Skin of body (tissue), 3 donors: ENCODE measurements at places on chromosomes 2 and 18. TPM values are rescaled to one million over a fixed set of nuclear protein-coding genes. Genes with fewer than 3 reads are reported as not detected.

DNA sequence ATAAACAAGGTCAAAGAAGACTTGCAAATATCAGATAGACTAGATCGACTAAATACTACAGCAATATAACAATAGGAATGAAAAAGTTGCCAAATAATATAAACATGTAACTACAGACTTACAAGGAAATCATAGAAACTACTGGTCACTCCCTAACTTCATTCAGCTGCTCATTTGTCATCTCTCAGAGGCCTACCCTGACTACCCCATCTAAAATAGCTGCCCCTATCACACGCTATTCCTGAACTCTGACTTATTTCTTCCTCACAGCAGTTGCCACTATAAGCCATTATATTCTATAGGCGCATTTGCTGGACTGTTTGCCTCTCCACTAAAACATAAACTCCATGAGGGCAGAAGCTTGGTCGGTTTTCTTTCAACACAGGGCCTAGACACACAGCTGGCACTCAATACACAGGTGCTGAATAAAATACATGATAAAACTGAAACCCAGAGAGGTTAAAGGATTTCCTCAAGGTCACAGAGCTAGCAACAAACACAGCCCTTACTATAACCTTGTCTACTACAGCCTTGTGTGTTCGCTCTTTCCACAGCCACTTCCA is 1.8 kb downstream of the STRN start:
- DNase-seq = no peak

- DNase-seq = no peak
These were observed 83.8 kb downstream of the NCK2 start for GRCh38 chr2:105828558-105828957.

DNA sequence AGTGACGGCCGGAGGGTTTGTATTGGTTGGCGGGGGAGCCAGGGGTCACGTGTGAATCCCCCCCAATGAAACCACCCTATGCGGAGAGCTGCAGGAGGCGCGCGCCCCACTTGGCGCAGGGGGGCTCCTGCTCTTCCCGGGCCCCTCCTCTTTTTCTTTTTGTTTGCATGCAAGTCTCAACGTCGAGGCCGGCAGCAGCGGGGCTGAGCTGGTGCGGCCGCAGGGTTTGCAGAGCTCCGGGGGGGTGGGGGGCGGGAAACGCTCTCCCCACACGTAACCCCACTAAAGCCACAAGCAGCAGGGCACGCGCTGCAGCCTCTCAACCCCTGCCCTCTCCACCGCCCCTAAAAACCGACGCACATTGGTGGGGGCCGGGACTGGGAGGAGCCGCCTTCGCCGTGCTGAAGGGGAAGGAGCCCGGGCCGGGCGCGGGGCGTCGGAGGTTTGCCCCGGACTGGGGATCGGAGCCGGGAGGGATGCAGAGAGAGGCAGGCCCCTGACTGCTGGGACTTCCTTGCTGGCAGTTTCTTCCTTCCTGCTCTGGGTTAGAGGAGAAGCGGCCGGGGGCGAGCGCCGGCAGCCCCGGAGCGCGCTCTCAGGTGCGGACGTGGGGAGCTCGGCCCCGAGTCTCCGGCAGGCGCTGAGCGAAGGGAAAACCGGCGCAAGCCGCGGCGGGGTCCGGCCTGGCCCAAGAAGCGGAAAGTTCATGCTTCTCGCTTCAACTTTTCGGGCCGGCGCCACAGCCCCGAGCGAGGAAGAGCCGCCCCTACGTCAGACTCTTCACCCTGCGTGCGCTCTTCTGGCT is 864 bp downstream of the LBH start:
- DNase-seq = peak; percentile 76

GRCh38 chr2:222566229-222566628 is 89.7 kb downstream of the FARSB start:
- DNase-seq = no peak

- DNase-seq = no peak
These were observed 232.7 kb upstream of the MAP2 start for GRCh38 chr2:209191139-209191538.

VWC2L gene
- total RNA-seq = not detected

POMC gene
- 3.6 TPM for total RNA-seq

B3GNT2 gene
- 25.4 TPM for total RNA-seq

GRCh38 chr2:234044157-234044556 is 6.3 kb upstream of the SPP2 start:
- no peak for DNase-seq

DNA sequence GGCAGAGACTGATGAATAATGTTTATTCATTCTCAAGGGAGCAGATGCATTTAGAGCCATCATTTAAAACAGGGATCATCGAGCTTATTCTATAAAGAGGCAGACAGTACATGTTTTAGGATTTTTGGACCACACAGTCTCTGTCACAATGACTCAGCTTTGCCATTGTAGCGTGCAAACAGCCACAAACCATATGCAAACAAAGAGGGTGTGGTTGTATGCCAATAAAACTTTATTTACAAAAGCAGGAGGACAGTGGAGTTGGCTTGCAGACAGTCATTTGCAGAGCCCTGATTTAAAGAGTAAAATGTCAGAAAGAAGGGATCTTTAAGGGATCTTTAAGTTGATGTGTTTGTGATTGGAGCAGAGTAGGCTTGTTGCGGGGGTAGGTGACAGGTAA is 51.5 kb downstream of the SMIM21 start:
- DNase-seq = no peak

DNA sequence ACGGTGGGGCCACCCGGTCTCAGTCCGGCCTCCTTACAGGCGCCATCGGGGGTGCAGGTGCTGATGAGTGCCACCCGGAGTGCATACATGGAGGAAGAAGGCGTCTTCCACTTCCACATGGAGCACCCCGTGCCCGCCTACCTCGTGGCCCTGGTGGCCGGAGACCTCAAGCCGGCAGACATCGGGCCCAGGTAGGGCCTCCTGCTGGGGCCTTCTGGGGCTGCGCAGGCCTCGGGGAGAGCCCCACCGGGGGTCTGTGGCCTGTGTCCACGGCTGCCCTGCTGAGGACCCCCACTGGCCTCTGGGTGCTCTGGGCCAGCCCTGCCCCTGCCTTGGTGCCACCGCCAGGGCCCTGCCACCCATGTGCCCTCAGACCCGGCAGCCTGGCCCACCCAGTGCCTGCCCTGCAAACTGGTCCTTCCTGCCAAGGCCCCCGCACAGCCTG is 4.8 kb downstream of the RNPEPL1 start:
- DNase-seq = no peak

DNA sequence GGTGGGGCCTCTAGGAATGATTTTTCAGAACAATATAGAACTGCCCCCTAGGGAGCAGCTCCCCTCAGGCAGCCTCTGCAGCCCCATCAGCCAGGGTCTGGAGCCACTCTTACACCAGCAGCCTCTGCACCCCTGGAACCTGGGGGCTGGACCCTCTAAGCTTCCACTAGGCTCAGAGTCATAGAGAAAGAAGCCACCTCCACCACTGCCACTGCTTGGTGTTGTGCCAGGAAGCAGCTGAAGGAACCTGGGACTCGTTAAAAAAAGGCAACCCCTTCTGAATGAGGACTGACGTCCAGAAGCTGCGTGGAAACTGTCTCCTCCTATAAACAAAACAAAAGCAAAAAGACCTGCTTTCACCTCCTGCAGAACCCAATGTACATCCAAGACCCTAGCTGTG is 98.1 kb upstream of the HS6ST1 start:
- DNase-seq = no peak

GRCh38 chr18:58223717-58224424 is 179.8 kb downstream of the NEDD4L start:
- peak; percentile 50 for DNase-seq

- DNase-seq = no peak
These were observed 32.6 kb downstream of the PMAIP1 start for GRCh38 chr18:59932401-59932800.

DNA sequence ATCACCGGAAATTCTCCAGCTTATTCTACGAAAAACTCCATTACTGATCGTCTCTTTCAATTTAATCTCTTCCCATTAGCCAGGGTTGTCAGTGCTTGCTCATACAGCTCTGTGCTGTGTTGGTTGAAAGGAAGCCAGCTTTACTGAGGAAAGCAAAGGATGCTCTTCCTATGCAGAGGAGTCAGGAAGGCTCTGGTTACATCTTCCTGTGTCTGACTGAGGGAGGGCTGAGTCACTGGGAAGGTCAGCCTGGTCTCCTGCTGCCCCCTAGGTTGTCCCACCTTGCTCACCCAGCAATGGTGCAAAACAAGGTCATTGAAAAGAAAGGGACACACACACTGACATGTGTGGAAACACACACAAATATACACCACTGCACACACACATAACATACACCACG is 975.6 kb downstream of the DCDC2C start:
- no peak for DNase-seq

GRCh38 chr2:74525717-74526648 is at the start of gene DQX1:
DQX1 (minus strand) TSS chr2:74526231; CDS start chr2:74525729, 502 bp downstream.
- no peak for DNase-seq

DNA sequence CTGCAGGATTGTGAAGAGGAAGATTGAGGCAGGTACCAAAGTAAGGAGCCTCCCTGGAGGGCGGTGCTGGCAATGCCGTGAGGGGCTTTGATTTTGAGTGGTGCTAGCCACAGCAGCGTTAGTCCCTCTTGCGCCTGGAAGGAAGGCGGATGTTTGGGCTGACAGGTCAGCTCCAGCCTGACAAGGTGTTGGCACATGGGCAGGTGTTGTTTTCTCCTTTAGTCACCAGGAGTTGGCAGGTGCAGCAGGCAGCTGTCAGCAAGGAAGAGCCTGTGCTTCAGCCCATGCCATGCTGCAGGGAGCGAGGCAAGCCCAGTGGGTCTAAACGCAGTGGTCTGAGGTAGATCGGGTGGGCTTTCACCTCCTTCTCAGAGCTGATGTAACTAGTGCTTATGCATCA is 8.5 kb downstream of the SEC11C start:
- no peak for DNase-seq

DNA sequence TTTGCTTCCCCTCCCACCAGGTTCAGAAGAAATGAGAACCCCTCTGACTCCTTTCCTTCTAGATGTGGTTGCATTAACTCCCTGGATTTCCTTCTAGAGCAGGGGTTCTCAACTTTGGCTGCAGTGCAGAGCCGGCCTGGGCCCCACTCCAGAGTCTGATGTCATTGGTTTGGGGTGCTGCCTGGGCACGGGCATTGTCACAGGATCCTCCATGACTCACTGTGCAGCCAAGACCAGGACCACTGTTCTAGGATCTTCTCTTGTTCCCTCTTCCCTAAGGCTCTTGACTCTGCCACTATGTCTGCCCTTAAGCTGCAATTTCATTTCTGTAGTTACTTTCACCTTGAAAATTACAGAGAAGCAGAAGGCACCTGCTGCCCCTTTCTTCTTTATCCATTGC is 31.8 kb downstream of the TBC1D8 start:
- DNase-seq = no peak

DNA sequence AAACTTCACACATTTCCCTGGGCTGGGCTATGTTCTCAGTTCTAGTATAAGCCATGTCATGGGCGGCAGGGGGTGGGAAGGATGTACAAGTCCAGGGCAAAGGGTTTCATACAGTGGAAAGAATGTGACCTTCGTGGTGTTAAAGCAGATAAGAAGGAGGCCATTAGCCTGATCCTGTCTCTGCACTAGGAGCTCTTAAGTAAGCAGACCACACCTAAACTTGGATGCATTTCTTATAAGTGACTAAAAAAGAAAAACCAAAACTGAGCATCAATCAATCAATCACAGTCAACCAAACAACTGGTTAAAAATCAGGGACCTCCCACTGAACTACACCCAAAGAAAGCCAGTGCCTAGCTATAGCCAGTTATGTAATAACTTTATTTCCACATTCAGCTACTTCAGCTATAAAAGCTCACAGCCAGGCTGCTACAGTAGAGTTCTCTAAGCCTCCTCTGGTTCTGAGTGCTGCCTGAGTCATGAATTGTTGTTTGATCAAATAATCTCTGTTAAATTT is 46.8 kb upstream of the RIOK3 start:
- DNase-seq = no peak

- no peak for DNase-seq
These were observed 12.0 kb downstream of the UGP2 start for GRCh38 chr2:63853527-63854310.

GRCh38 chr18:39232490-39232889 is 1666.9 kb upstream of the CELF4 start:
- no peak for DNase-seq

DNA sequence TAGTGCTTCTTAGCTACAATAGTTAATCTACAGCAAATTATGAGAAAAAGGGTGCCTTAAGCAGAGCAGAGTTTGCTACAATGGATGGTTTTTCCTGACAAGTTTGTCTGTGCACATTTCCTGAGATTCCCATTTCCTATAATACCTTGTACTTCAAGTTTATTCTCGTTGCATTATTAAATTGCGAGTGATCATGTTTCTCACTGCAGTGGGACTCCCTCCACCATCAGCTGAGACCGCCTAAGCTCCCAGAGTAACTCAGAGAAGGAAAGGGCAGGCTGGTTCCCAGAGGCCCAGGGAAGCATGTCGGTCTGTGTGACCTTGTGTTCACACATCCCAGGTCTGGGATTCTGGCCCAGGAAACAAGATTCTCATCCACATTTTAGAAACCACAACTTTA is 162.1 kb downstream of the ARL4C start:
- DNase-seq = no peak

- DNase-seq = no peak
These were observed 498.3 kb downstream of the RIT2 start for GRCh38 chr18:42617221-42617620.

DNA sequence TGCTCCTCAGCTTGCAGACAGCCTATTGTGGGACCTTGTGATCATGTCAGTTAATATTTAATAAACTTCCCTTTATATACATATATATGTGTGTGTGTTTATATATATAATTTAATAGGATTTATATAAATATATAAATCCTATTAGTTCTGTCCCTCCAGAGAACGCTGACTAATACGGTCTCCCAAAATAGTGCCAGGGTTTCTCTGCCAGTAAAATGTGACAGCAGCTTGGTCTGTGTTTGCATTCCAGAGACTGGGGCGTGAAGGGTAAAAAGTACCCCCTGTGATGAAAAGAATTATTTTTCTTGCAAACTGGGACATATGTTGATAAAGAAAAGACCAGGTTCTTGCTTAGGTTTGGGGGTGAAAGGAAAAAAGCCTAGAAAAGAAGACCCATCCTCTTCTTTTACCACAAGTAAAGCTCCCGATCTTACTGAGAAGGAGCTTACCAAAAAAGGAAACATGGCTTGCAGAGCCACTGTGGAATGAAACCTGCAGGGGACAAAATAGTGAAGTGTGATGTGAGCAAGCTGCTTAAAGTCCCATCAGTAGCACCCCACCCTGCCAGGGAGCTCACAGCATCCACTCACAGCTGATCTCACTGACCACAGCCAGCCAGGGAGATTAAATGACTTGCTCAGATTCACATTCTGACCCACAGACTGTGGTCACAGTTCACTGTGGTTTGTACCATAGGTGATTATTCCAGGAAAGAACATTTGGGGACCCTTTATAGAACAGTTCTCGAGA is 110.9 kb upstream of the RMP24 start:
- DNase-seq = no peak

DNA sequence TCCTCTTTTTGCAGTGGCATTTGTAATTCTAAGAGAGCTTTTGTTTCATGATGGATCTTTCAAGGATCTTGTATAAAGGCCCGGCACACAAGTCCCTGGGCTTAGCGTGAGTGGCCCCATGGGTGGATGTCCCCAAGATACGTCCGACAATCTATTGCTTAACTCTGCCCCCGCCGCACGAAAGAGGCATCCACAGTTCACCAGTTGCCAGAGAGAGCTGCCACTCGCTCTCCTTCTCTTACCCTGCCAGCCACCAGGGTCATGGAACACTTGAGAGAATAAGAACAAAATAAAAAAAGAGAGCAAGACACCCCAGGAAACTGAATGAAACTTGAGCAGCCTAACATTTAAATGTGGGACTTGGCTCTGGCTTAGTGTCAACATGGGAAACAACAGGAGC is 92.3 kb downstream of the CTAGE1 start:
- no peak for DNase-seq

SRD5A2 gene
- not detected for total RNA-seq

- no peak for DNase-seq
These were observed 33.0 kb upstream of the ACAA2 start for GRCh38 chr18:49846361-49846662.
